ENCODE measurements at places on chromosomes 2 and 18.

DNA sequence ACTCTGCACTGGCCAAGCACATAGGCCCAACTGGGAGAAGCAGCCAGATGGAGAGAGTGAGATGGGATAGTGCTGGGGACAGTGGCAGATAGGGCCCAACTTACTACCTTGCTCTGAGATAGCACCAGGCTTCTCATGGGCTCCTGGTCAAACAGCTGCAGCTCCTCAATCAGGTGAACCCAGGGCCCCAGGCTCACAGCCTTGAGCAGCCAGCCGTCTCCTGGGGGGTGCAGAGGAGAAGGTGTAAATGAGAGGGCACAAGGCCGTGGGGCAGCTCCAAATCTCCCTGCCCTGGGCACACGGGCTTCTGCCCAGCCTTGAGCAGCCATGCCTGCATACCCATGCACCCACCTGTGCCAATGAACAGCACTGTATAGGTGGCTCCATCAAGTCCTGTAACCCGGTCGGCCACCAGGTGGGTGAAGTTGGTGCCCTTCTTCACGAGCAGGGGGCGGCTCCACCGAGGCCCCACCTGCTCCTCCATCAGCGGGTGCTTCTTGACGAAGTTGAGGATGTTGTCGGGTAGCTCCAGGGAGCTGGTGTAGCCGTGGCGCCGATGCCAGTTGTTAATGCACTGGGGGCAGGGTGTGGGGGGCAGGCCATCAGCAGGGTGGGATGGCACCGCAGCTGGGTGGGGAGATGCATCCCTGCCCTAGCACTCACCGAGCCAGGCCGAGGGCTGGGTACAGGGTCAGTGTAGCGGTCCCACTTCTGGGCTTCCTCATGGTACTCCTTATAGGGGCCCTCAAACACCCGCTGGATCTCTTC is 5.9 kb upstream of the ANKRD39 start:
- DNase-seq: no peak

DNA sequence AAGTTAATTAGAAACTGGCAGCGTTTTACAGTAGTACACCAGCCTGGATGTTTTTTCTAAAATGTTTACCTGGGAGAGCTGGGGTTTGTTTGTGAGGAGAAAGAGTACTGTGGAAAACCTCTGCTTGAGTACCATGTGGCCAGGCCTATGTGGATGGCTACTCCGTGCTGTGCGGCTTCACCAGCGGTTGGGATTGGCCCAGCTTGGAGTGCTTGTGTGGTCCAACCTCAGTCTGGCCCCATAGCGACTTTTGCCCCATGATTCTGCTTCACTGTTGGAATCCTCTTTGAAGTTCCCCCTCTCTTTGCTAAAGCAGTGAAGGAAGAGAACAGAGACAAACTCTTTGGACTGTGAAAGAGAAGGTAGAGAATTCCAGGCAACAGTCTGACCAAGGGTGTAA is 15.9 kb downstream of the CD8A start:
- DNase-seq: no peak

GRCh38 chr2:230666885-230667712 is 45.5 kb upstream of the CAB39 start:
- DNase-seq: no peak

GRCh38 chr18:62399781-62400308 is 74.7 kb downstream of the TNFRSF11A start:
- DNase-seq: no peak

GRCh38 chr2:175728032-175728431 is 274.0 kb downstream of the LNPK start:
- no peak for DNase-seq

DNA sequence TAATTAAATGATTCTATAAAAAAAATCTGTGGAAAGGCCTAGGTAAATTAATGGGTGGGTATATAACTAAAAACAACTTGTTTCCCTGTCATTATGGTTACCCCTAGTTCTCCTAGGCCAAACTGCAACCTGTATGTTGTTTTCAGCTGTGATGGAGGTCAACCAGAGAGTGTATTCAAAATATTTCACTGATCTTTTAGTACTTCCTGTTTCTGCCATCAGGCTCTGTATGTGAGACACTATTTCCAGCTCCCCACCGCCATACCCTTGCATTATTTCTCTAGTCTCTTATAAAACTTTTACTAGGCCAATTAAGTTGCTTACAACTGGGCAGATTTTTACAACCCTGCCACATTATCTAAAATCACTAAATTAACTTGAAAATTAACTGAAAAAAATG is 21.0 kb upstream of the CDKL4 start:
- DNase-seq: no peak

DNA sequence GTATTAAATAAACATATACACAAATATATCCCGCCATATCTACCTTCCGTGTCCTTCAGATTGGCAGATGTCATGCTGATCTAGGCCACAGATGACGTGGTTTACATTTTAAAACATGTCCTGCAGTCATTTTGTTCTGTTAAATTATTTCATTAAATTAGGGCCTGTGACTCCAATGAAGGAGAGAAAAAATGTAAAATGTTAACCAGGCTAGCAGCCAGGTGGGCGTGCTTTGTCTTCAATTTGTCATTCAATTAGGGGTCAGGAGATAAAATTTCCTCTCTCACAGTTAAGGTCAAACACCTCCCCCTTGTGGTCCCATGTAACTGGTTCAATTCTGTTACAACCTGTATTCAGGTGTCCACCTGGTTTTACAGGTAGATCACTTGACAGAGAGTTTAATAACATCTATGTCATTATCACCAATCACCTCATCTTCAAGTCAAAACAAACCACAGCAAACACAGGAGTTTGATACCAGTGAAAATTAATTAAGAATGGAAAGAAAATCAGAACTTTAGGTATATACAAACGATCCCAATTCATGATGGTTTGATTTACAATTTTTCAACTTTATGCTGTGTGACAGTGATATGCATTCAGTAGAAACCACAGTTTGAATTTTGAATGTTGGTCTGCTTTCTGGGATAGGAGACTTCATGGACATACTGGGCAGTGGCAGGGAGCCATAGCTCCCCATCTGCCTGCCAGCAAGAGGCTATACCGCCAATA is 339.4 kb downstream of the CMPK2 start:
- DNase-seq: no peak

- no peak for DNase-seq
Measured at GRCh38 chr2:240917684-240918257, 11.6 kb downstream of the CROCC2 start.

Data from amniotic stem cell (primary cell).